ENCODE measurements at places on chromosomes 13 and 19. TPM values are rescaled to one million over a fixed set of nuclear protein-coding genes. Genes with fewer than 3 reads are reported as not detected.

The ADGRL1 gene
- 14.6 TPM for total RNA-seq

The RASAL3 gene
- 63.2 TPM for total RNA-seq

The CYP4F11 gene
- not detected for total RNA-seq

The ZNF415 gene
- total RNA-seq: 1.0 TPM

The LYL1 gene
- total RNA-seq: 1.8 TPM

GRCh38 chr19:16338470-16339360 lies 14.1 kb downstream of the KLF2 start:
- peaks cover 3% of the 10 kb centered on the region for H3K27me3 ChIP-seq
- H3K4me3 ChIP-seq: peak overlapping the region; percentile 63

- H3K27ac ChIP-seq: no peak overlapping the region
- peaks cover 12% of the 10 kb centered on the region for H3K4me1 ChIP-seq
- H3K36me3 ChIP-seq: no peaks in the 10 kb centered on the region
- H3K27me3 ChIP-seq: no peaks in the 10 kb centered on the region
- no peak overlapping the region for H3K4me3 ChIP-seq
These were observed 105.7 kb downstream of the DNAJC15 start for GRCh38 chr13:43129066-43129465.

DNA sequence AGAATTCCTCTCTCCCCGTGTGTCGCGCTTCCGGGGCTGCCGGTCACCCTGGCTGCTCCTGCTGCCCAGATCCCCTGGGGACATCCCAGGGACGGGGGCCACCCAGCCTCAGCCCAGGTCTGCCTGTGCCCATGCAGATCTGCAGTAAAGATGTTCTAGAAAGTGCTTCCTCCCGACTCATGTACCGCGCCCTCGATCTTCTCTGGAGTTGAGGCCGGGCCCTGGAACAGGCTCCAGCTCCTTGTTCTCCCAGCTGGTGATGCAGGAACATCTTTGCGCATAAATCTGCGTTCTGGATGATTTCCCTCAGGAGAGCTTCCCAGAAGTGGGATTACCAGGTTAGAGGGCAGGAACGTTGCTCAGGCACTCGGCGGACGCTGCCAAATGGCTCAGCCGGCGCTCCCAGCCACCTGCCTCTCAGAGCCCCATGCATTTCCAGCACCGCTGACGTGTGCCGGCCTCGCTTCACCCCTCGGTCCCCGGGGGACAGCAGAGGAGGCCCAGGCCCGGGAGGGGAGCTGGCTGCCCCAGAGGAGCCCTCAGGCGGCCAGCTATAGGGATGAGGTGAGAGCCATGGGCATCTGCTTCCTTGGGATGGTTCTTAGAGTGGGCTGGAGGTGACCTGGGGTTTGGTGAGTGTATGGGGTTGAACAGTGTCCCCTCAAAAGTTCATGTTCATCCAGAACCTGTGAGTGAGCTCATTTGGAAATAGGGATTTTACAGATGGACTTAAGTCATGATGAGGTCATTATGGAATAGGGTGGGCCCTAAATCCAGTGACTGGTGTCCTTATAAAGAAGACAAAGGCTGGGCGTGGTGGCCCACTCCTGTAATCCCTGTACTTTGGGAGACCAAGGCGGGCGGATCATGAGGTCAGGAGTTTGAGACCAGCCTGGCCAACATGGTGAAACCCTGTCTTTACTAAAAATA lies 42.6 kb downstream of the CRTC1 start:
- H3K4me3 ChIP-seq: no peak overlapping the region
- peaks cover 7% of the 10 kb centered on the region for H3K4me1 ChIP-seq
- no peak overlapping the region for H3K27ac ChIP-seq
- DNase-seq: no peak

DNA sequence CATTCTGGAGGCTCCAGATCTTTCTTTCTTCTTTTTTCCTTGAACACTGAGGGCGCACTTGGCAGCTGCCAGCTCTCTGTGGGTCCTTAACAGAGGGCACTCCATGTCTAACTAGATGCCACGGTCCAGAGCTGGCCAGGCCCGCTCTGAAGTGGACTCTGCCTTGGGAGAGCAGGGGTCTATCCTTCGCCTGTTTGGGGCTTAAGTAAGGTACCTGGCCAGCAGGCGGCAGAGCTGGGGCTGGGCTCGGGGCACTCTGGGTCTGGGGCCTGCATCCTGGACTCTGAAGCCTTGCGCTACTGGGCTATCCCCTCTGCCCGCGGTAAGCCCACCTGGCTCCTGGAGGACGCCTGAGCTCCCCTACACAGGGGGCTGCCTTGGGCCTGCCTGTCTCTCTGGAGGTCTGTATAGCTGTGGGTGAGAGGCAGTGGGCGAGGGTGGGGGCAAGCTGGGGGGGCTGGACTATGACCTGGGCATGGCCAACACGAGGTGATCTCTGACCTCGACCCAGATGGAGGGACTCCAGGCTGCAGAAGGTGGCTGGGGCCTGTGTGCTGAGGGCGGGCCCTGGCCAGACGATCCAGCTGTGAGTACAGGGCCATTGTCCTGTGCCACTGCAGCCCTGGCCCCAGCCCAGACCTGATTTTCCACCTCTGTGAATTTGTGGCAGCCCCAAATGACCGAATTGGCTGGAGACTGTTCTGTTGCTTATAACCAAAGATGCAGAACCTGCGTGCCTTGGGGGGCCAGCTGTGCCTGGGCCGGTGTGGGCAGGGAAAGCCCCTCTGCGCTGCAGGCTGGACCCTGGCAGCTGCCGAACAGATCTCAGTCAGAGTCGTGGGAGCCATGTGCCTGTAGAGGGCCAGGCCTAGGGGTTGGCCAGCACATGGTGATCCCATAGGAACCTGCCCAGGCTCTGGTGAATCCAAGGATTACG lies 26.5 kb downstream of the CEBPG start:
- H3K4me3 ChIP-seq: no peak overlapping the region
- H3K27ac ChIP-seq: no peak overlapping the region
- H3K36me3 ChIP-seq: no peaks in the 10 kb centered on the region
- H3K27me3 ChIP-seq: no peaks in the 10 kb centered on the region
- no peaks in the 10 kb centered on the region for H3K4me1 ChIP-seq

DNA sequence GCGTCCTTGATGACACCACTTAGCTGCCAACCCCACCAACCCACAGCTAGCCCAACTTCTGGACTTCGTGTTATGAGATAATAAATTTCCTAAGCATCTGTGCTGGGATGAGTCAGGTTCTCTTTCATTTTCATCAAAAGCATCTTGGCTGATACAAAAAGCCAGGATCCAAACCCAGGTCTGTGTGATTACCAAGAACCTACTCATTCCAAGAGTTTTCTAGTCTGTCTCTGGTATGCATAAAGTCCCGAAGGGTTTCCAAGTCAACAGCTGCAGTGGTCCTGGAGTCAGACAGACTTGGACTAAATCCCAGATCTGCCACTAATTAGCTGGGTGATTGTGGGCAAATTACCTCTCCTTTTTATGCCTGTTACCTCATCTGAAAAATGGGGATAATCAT lies 55.5 kb upstream of the SERP2 start:
- peaks cover 21% of the 10 kb centered on the region for H3K27me3 ChIP-seq
- peaks cover 6% of the 10 kb centered on the region for H3K4me1 ChIP-seq
- peaks cover 2% of the 10 kb centered on the region for H3K36me3 ChIP-seq

DNA sequence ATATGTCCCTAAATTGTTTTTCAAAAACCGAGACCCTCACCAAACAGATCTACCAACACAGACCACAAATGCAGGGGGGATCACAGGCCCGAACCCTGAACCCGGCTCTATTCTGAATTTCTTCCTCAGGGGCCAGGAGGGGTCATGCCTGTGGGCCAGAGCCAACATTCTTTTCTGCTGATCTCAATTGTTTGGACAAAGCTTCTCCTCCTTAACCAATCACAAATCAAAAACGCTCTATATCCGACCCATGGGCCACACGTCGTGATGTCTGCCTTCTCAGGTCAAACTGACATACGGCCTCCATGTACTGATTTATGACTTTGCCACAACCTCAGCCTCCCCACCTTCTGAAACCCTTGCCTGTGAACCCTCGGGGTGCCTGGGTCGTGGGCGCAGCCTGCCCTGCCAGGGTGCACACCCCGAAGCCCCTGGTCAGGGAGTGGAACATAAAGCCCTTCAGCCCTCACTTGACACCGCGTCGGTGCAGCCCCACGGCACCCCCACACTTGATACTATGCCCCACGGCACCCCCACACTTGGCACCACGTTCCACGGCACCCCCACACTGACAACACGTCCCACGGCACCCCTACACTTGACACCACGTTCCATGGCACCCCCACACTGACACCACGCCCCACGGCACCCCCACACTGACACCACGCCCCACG lies 58.4 kb upstream of the C13orf46 start:
- H3K36me3 ChIP-seq: peaks cover 9% of the 10 kb centered on the region
- H3K27ac ChIP-seq: no peak overlapping the region
- no peak overlapping the region for H3K4me3 ChIP-seq
- no peaks in the 10 kb centered on the region for H3K27me3 ChIP-seq

DNA sequence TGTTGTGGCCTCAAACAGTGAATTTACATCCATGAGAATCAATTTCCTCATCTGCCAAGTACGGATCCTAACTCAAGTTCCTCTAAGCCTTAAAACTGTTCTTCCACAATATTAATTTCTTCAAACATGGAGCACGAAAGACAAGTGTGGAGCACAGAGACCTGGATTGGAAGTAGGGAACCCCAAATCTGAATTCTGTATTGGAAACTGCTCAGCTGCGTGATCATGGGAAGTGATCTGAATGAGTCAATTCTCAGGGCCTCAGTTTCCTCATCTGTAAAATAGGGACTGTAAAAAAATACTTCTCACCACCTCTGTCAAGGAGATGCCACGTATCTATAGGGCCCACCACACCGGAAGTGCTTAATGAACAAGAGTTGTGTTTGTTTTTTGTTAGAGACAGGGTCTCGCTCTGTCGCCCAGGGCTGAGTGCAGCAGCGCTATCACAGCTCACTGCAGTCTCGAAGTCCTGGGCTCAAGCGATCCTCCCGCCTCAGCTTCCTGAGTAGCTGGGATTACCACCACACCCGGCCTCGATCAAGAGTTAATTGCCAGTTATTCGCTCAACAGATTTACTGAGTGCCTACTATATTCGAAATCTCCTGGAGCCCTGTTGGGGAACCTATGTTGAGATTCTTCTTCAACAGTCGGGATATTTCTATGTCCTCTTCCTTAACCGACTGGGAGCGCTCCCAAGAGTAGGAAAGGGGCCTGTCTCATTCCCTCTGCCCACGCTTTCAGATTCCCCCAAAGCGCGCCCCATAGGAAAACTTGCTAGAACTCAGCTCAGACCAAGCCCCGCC lies 1.6 kb downstream of the SERTAD3 start:
- H3K27ac ChIP-seq: peak overlapping the region; percentile 93
- H3K4me1 ChIP-seq: peaks cover 19% of the 10 kb centered on the region
- DNase-seq: no peak
- no peaks in the 10 kb centered on the region for H3K27me3 ChIP-seq

DNA sequence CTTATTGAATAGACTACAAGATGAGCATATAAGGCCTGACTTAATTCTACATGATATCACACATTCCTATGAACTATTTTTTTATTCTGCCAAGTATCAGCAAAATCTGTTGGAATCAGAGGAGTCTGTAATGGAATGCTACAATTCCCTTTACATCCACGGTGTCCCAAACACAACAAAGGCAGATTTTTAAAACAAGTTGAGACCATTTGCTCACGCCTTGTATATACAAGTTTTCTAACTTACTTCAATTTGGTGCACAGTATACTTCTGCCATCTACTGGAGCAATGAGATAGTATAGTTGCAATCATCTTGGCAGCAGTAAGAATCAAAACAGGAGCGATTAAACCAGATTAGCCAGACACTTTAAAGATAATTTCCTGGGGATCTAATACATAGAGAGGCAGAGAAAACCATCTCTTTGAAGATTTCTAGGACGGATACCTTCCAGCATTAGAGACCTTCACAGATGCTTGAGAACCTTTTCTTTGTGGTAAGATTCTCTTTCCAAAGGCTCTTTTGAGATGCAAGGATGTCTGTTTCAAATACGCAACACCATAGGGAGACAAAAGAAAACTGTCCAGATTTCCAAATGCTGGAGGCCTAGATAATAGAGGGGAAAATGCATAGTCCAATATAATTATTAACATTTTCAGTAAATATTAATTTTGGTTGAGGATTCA lies 302.0 kb upstream of the MIR17HG start:
- H3K27me3 ChIP-seq: no peaks in the 10 kb centered on the region
- H3K4me1 ChIP-seq: no peaks in the 10 kb centered on the region
- H3K4me3 ChIP-seq: no peak overlapping the region

DNA sequence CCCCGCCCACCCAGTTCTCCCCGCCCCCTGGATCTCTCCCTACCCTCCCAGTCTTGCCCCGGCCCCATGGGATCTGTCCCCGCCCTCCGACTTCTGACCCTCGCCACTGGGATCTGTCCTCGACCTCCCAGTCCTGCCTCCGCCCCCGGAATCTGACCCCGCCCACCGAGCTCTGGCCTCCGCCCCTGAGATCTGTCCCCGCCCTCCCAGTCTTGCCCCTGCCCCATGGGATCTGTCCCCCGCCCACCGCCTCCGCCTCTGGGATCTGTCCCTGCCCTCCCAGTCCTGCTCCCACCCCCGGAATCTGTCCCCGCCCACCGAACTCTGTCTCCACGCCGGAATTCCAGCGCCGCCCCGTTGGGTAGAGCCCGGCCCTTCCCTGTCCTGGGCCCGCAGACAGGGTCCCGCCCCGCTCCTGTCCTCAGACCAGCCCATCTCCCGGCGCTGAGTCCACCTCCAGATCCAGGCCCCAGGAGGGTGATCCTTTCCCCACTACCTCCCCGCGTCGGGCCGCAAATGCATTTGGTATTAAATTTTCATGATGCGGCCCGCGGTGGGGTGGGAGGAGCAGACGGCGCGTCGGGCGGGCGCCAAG lies 1.5 kb upstream of the SLC17A7 start:
- H3K36me3 ChIP-seq: peaks cover 6% of the 10 kb centered on the region
- H3K27me3 ChIP-seq: peaks cover 44% of the 10 kb centered on the region
- peak; percentile 70 for DNase-seq
- H3K4me3 ChIP-seq: peak overlapping the region; percentile 75
- H3K4me1 ChIP-seq: peaks cover 22% of the 10 kb centered on the region

DNA sequence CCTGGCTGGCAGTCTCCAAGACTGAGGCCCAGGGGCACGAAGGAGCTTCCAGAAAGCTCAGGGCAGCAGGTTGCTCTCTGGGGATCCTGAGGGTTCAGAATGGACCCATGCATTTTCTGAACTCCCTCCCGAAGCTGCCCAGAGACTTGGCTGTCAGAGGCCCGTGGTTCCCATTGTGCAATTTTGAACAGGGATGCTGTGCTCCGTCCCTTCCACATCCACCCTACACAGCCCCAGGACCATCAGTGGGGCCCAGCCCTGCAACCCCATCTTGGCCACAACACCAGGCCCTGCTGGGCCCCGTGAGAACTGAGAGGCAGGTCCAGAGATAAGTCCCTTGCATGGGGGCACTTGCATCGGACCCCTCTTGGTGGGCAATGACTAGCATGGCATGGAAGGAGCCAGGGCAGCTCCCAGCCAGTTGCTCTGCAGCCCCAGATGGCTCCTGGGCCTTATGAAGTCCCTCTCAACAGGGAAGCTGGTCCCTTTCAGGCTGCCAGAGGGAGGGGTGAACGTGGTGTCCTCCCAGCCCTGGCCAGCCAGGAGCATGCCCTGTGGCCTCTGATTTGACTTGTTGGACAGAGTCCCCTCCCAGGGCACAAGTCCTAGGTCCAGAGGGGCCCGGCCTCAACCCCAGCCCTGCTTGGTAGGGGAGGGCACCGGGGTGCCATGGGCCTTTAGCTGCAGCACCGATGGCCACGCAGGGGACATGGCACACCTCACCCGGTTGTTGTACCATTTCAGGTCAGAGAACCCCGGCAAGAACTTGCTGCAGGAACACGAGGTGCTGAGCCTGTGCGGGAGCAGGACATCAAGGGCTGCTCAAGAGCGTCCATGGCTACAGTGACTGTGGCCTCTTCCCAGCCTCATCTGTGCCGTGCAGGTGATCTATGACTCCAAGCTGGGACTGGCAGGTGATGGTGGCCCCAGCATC lies 17.3 kb upstream of the ZNF14 start:
- H3K4me1 ChIP-seq: no peaks in the 10 kb centered on the region
- H3K27me3 ChIP-seq: no peaks in the 10 kb centered on the region
- H3K4me3 ChIP-seq: no peak overlapping the region
- no peaks in the 10 kb centered on the region for H3K36me3 ChIP-seq

Data from activated naive CD4-positive, alpha-beta T cell treated with anti-CD3 and anti-CD28 coated beads for 36 hours (primary cell).